ENCODE measurements at places on chromosomes 16 and 17. TPM values are rescaled to one million over a fixed set of nuclear protein-coding genes. Genes with fewer than 3 reads are reported as not detected.
A peak's percentile ranks its signal among the peaks of the same experiment; 100 is the strongest.

The NGFR gene
- total RNA-seq: 27.8 TPM

- peak; percentile 49 for DNase-seq
These were observed 7.1 kb upstream of the AKTIP start for GRCh38 chr16:53509906-53510703.

DNA sequence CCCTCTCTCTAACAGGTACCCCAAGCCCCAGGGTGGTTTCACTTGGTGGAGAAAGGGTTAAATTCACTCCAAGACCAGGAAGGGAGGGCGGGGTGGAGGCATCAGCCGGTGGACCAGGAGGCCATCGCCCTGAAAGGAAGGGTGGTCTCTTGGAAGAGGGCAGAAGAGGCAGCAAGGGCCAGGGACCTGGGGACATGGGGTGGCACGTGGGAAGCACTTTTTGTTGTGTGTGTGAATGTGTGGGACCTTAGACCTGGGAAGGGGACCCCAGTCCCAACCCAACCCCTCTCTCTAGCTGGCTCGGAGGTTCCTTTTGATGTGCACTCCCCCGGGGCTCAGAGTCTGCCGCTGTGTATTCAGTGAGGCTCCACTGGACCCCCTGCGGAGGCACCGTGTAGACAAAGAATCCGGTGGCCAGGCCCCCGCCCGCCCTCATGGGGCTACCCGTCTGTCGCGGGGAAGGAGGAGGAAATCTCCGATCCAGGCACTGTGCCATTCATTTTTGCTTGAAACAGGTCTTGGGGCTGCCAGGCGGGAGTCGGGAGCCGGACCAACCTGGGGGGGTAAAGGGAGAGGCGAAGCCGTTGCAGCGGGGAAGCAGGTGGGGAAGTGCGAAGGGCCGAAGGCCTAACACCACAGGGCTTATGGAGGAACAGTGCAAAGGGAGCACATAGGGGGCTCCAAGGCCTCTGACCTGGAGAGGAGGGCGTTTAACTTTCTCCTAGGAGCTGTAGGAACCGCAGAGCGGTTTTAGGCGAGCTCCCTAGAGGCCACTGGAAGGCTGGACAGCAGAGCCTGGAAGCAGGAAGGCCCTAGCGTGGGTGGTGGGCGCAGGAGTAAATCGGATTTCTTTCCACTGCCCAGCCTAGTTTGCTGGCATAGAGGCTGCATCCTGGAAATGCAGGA is 3.2 kb upstream of the WNT3 start:
- no peak for DNase-seq

GRCh38 chr16:48682971-48683370 is 73.0 kb upstream of the N4BP1 start:
- no peak for DNase-seq

GRCh38 chr17:50758989-50759544 is 8.3 kb downstream of the ANKRD40CL start:
- no peak for DNase-seq

DNA sequence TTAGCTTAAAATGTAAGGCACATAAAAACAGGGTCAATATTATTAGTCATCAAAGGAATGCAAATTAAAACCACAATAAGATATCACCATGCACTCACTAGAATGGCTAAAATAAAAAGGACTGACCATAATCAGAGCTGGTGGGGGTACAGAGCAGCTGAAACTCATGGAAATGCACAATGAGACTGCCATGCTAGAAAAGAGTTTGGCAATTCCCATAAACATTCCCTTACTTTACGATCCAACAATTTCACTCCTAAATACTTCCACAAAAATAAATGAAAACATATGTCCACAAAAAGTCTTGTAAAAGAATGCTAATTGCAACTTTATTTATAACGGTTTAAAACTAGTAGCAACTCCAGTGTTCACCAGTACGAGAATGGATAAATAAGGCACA is 36.1 kb upstream of the ERCC4 start:
- no peak for DNase-seq

The AOC2 gene
- total RNA-seq: 1.8 TPM

DNA sequence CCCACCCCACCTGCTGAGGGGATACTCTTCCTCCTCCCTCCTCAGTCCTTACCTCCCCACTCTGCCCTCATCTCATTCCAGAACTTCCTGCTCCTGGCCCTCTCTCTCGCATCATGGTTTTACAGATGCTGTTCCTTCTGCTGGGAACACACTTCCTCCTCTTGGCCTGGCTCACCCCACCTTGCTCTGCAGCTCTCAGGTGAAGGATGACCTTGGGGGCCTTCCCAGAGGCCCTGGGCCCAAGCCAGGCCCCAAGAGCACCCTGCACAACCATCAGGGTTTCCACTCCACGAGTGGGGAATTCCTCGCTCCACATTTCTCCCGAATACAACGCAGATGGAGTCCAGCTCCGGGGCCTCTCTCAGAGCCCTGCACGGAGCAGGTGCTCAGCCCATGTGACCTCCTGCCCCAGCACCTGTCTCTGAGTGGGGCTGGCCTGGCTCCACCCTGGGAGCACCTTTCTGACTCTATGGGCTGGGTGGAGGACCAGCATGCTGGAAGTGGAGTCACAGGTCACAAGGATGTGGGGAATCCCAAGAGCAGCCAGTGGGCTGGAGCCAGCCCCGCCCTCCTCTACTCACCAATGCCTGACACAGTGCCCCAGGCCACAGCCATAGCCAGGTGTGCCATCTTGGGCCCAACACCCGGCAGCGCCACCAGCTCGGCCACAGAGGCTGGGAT is 4.5 kb downstream of the NTHL1 start:
- no peak for DNase-seq

- DNase-seq: no peak
These were observed 1.6 kb upstream of the SMTNL2 start for GRCh38 chr17:4582691-4583090.

DNA sequence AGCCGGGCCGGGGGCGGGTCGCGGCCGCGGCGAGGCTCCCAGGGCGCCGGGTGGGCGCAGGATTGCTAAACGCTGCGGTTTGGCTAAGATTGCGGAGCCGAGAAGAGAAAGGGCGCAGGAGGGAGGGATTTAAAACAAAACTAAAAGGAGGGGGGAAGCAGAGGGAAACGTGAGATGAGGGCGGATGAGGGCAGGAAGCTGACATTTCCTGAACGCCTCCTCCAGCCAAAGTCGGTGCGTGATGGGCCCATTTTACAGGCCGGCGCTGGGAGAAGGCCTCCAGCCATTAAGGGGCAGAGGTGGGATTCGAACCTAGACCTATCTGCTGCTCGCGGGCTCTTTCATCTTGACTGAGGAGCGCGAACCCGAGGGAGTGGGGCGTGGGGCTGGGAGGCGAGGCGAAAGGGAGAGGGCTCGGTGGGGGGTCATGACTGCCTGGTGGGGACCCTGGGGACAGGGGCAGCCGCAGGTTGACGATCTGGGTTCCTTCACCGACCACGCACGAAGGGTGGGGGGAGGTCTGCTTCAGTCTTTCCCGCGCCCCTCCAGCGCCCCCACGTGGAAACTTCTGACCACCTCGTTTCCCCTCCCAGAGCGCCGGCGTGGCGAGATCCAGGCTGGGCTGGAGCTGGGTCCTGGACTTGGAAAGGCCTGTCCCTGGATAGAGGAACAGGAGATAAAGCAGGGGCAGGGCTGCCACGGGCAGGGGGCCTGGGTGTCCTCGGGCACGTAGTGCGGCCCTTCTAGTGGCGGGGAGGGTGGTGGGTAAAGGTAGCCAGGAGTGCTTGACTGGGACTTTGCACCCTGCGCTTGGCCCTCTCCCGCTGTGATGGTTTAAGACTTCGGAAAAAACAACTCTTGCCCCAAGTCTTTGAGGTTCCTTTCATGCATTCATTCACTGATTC is 3.8 kb upstream of the TAC4 start:
- peak; percentile 72 for DNase-seq

- DNase-seq: no peak
These were observed 9.6 kb upstream of the MTSS2 start for GRCh38 chr16:70695331-70696070.

DNA sequence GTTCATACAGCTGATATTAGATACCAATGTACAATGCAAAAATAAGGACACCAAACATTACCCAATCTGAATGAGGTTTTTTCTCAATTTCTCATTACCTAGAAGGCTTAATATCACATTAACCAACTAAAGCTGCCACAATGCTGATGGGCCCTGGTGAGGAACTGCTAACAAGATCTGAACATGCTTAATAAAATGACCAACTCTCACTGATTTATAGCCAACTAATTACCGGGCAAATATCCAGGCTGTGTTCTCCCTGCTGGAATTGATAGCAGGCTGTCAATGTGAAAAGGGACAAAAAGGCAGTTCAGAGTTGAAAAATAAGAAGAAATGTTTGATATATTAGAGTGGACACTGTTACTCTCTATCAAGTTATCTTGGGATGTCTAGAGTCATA is 124.6 kb downstream of the TOX3 start:
- no peak for DNase-seq

The PRAC2 gene
- not detected for total RNA-seq

GRCh38 chr16:79493911-79494310 is 106.6 kb downstream of the MAF start:
- no peak for DNase-seq

GRCh38 chr16:22029632-22030031 is 21.7 kb downstream of the MOSMO start:
- DNase-seq: no peak

- no peak for DNase-seq
These were observed 2.9 kb upstream of the ATP2A1 start for GRCh38 chr16:28875134-28876018.

DNA sequence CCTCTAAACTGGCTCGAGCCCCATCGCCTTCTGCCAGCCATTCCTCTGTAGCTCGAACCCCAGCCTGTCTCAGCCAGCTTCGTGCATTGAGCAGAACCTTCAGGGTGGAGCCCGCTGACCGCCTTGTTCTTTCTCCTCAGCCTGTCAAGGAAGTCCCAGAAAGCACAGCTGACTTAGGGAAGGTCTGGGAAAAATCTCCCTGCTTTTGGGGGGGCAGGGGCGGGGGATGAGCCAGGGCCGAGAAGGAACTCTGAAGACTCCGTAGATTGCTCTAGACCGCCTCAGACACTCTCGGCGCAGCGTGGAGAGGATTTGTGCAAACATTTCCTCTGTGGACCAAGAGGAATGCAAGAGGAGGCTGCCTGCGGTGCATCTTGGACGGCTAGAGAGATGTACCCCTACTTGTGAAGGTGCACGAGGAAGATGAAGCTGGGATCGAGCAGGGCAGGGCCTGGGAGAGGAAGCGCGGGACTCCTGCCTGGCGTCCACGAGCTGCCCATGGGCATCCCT is at the start of gene GLP2R:
GLP2R (plus strand) TSS at position 284 of the 510 bp plus-strand sequence; CDS start at position 424, 140 bp downstream.
- DNase-seq: no peak

The CDH13 gene
- total RNA-seq: 6.0 TPM

- DNase-seq: no peak
These were observed 8.1 kb downstream of the GLIS2 start for GRCh38 chr16:4323845-4324488.

DNA sequence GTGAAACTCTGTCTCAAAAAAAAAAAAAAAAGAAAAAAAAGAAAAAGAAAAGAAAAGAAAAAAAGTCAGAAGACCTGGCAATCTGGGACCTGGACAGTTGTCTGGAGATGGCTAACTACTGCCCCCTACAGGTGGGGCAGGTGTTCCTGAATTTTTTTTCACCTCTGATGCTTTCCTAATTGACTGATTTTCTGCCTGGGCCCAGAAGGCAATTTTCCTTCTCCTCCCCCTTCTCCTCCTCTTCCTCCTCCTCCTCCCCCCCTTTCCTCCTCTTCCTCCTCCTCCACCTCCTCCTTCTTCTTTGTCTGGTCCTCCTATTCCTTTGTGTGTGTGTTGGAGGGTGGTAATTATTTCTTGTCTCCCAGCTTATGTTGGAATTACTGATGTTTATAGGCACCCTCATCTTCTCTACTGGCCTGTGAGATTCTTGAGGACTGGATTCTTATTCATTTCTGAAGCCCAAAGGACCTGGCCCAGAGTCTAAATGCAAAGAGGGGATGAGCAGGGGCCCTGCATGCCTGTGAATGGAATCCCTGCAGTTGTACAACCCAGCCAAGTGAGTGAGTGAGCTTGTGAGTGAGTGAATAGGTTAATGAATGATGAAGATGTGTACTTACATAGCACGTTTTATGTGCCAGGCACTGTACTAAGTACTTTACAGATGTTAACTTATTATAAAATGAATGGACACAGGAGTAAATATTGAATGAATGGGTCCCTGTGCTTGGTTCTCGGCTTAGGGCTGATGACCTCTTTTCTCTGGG is 26.9 kb downstream of the IRX5 start:
- no peak for DNase-seq

The SGSM2 gene
- total RNA-seq: 27.8 TPM

GRCh38 chr17:18217412-18218015 is 7.9 kb upstream of the LLGL1 start:
- peak; percentile 61 for DNase-seq

DNA sequence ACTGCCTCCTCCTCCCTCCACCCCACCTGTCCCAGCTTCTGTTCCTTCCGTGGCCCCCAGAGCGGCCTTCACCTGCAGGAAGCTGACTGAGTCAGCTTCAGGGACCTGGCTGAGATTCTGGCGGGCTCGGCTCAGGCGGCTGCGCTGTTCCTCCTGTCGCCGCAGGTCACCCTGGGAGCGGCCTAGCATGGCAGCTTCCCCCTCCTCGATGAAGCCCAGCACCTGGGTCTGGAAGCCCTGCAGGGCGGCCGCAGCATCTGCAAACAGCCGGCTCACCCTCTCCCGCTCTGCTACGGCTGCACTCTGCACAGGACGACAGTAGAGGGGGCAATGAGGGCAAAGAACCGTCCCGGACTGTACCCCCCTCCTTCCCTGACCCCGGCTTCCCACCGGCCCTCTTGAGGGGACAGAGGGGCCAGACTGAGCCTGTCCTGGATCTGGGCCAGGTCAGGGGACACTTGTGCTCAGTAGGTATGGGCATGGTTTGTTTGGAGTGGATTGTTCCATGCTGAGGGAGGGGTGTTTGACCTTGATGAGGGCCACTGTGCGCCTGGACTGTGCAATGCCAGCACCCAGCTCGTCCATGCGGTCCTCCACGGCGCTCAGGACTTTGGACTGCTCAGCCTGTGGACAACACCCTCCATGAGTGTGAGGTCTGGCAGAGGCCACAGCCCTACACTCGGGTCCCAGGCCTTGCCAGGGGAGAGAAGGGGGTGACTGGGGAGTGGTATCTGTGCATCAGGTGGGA is 2.0 kb downstream of the TRIM47 start:
- DNase-seq: no peak

The ZNF785 gene
- total RNA-seq: 6.7 TPM

The GAS2L2 gene
- total RNA-seq: 0.29 TPM

DNA sequence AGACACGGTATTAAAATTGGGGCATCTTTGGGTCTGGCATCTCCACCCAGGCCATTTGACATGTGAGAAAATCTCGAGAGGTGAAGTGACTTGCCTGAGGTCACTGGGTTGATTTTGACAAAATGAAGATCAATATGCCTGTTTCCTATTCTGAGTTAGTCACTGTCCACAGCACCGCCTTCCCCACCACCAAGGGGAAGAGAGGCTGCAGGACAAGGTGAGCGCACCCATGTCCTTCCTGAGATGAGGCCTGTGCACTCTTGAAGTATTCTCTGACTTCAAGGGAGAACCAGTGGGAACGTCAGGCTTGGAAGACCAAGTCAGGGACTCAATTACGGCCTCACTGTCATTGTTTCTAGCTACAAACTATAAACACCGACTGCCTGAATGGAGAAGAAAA is 49.9 kb upstream of the WSB1 start:
- DNase-seq: no peak

DNA sequence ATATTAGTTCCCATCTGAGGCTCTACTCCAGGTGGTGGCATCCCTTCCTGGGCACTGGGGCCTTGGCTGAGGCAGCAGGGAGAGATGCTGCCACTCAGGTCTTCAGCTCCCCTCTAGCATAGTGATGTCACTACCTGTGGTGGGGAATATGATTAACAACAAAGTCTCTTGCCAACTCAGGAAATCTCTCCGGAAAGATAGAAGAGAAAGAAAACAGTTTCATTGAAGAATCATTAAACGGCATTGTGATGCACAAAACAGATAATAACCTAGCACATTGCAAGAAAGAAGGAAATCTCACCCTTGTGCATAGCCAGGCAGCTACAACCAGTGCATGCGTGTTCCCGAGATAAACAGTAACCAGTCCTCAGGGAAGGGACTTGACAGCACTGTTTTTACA is 12.2 kb upstream of the ZNF267 start:
- no peak for DNase-seq

All from breast epithelium (tissue), 4 donors.